CD4-positive, alpha-beta T cell (primary cell): ENCODE measurements at places on chromosomes 11 and 22.

DNA sequence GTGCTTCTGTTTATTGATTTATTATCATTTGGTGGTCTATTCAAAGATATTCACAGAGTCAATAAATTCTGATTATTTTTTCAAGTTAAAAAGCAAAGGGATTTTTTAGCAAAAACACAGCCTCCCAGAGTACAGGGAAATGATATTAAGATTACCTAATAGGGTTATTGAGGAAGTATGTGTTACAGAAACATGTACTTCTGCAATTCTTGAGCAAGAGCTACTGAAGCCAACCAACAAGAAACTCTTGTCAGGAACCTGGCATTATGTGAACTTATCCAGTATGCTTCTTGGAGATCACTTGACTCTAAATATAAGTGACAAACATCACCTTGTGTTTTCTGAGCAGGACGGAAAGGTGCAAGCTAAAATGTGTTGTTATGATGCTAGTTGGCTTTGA, 42.0 kb upstream of the CARD18 start:
- DNase-seq = no peak

DNA sequence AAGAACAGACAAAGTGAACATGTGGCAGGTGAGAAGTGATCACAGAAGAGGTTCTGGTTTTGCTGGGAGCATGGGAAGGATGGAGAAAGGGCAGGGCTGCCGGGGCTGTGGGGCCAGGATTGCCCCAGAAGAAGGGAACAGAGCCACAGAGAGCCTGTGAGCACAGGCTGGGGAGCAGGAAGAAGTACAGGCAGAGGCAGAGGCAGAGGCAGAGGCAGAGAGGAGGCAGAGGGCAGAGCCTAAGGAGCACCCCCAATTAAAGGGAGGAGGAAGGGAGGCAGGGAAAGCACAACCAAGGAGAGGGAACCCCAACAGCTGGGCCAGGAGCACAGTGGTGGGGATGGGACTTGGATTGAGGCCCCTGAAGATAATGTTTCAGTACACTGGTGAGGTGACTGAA, 51.5 kb downstream of the SGSM3 start:
- DNase-seq = no peak

GRCh38 chr11:88813233-88813915, 252.4 kb downstream of the GRM5 start:
- no peak for DNase-seq

- no peak for DNase-seq
These were observed 128.8 kb downstream of the APIP start for GRCh38 chr11:34787348-34787747.

DNA sequence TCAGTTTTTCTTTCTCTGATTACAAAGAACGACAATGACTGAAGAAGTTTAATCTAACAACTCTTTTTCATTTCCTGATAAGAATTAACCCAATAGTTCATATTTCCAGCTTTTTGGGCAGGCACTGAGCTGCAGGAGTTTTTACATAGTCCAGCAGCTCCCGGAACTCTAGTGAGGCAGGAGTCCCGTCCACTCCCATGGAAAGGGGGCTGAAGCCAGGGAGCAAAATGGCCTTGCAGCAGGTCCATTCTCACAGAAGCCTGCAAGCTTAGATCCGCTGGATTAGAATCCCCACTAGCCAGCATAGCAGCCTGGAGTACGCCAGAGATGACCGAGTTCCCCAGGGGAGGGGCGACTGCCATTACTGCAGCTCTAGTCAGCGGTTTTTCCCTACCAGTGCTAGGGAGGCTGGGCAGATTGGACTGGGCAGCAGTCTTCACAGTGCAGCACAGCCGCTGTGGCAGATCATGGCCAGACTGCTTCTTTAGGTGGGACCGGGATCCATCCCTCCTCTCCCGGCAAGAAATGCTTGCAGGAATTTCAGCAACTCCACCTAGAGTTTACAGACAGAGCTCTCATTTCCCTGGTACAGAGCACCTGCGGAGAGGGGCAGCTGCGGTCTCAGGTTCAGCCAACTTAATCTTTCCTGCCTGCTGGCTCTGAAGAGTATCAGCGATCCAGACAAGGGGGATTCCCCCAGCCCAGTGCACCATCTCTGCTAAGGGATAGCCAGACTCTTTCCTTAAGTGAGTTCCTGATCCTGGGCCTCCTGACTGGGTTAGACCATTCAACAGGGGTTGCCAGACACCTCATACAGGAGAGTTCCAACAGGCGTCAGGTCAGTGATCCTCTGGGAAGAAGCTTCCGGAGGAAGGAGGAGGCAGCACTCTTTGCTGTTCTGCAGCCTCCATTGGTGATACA, 742 bp upstream of the CASP4 start:
- DNase-seq = no peak

DNA sequence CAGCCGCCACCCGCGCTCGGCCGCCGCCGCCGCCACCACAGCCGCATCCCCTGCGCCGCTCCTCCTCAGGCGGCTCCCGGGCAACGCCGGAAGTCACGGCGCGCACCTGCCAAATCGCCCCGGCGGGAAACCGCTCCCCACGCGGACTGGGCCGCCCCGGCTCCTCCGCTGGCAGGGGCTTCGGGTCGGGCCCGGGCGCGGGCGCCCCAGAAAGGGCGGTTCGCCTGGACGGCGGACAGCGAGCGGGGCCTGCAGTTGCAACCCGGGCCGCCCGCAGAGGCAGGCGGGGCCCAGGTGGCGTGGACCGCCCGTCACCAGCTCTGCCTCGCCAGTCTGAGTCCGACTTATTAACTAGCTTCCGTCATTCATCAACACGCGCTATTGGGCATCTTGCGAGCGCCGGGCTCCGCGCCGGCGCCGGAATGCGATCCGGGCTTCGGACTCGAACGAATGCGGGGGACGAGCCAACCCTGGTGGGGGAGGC, at the start of gene HIRA:
Gene HIRA (minus strand): TSS at position 85 of the 484 bp plus-strand sequence. CDS start 257 bp downstream, outside the sequence.
- DNase-seq = peak; percentile 90

GRCh38 chr11:66365166-66365565, 6.4 kb downstream of the SLC29A2 start:
- no peak for DNase-seq
